ENCODE measurements at places on chromosomes 1 and 21.

GRCh38 chr1:7623842-7624241 lies 147.3 kb upstream of the VAMP3 start:
- DNase-seq: no peak

DNA sequence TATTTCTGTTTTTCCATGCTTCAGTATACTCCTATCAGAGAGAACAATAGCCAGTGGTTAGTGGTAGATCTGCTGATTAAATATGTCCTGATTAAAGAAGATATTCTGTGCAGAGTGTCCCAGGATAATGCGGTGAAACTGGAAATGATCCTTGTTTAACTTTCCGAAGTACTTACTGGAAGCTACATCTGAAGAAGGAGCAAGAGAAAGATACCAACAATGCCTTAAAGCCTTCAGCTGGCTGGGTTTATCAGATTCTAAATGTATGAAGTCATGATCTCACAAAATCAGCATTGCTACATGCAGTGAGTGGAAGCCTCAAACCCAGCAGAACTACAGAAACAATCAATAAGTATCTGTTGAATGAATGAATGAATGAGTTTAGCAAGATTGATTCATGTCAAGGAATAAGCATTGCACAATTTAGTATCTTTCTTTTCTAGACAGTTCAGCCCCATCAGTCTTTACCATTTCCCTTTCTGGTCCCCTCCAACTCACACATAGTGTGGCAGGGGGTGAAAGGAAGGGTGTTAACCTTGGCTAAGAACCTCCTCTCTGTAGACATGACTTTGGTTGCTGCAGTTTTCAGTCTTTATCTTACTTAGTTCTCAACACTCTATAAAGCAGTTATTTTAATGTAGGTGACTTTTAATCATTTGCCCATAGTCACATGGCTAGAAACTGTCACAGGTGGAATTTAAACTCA lies 24.7 kb upstream of the DNASE2B start:
- DNase-seq: no peak

DNA sequence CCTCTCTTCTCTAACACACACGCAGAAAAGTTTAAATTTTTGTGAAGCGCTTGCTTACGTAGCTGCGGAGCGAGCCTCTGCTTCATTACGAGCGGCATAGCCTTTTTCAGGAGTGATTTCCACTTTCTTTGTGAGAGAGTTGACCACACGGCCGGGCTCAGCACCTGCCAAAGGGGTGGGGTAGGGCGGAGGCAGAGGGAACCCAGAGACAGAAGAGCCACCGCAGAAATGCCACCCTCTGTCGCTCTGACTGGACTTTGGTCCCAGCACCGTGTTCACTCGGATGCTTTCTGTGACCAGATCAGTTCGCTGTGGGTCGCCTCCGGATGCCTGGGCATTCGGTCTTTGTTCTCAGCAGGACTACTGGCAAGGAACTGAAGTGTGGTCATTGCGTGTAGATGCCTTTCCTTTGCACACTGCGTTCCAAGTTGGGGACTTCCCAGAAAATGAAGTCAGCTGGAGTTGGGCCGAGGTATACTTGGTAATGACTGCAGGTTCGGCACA lies 883 bp downstream of the CHODL start:
- DNase-seq: no peak

- no peak for DNase-seq
These were observed 494.6 kb downstream of the NEGR1 start for GRCh38 chr1:71787699-71788098.

GRCh38 chr21:45517249-45518065 lies 24.8 kb downstream of the SLC19A1 start:
- no peak for DNase-seq

- no peak for DNase-seq
These were observed 280.8 kb downstream of the SPATA17 start for GRCh38 chr1:217911908-217912307.

- no peak for DNase-seq
These were observed 229.5 kb downstream of the TRABD2B start for GRCh38 chr1:47767741-47768100.

DNA sequence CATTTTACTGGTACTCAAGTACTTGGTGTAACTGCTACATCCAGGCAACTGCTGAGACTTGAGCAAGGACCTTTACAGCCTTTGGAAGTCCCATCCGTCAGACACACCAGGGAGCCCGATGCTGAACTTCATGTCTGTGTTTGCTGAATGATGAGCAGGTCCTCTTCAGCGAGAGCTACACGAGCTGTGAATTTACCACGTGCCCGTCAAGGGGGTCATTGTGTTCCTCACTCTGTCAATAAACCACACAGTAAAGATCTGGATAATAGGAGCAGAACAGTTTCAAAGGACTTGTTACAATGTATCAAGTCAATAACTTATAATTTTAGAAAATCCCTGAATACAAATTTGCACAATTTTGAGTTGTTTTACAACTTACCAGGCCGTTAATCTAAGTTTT lies 427.2 kb downstream of the KIF26B start:
- DNase-seq: no peak

- DNase-seq: peak; percentile 5
These were observed 16.0 kb downstream of the OR2T11 start for GRCh38 chr1:248618878-248619277.

GRCh38 chr1:63855942-63856341 lies 82.1 kb downstream of the ROR1 start:
- DNase-seq: no peak

DNA sequence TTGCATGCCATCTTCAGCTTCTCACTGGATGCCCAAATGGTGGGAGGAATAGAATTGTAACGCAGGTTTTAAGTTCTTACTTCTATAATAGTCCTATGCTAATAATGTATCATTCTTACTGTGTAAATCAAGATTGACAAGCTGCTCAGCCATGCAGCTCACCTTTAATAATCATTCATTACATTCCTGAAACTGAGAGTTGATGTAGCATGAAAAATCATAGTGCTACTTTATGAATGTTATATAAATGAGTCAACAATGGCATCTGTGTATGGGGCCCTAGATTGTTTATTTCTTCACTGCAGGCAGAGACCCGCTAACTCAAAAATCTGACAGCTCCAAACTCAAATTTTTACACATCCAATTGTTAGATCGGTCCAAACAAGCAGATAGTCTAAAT lies 34.4 kb downstream of the FH start:
- no peak for DNase-seq

GRCh38 chr21:37072274-37072987 lies 440 bp downstream of the PIGP start:
- peak; percentile 76 for DNase-seq

GRCh38 chr1:1141244-1141910 lies 25.5 kb upstream of the C1orf159 start:
- no peak for DNase-seq

DNA sequence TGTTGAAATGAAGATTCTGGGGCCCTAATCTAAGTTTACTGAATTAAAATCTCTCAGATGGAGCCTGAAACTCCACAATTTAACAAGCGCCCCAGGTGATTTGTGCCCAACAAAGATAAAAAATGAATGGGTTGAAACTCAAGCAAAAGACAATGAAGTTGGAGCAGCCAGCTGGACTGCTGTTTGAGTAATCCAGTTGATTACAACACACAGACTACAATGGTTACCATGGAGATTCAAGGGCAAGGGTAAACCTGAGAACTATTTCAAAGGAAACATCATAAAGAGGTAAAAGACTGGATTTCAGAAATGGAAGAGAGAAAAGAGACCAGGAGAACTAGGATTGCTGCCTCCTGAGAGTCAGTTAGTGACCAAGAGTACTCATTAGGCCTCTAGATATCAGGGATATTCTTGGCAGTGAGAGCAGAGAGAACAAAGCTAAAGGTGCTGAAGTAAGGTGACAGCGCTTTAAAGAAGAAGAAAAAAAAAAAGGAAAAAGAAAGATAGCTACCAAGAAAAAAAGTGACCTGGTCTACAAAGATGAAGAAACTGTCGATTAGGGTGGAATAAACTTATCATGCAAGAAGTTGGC lies 44.5 kb downstream of the LRRC53 start:
- DNase-seq: no peak

GRCh38 chr1:204219971-204220616 lies 6.3 kb upstream of the GOLT1A start:
- DNase-seq: no peak

- no peak for DNase-seq
These were observed 156.7 kb downstream of the PRDM16 start for GRCh38 chr1:3225661-3226060.

- no peak for DNase-seq
These were observed 6.2 kb downstream of the TNFRSF18 start for GRCh38 chr1:1199961-1200875.

DNA sequence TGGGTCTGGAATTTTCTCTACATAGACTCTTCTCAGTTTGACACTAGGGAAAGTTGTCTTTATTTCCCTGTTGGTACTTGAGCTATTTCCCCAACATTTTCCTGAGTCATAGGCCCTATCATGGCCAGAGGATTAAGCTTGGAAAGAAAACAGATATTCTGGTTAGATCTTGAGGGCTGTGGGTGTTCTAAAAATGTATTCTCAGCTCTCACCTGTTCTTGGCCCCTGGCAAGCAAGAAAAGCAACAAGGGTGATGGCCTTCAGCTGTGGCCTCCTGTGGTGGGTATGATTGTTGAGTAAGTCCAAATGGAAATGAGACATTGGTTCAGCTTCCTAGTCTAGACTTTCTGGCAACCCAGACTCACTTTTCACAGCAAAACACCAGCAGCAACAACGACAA lies 17.4 kb upstream of the LCE3A start:
- DNase-seq: no peak

GRCh38 chr1:145716641-145717345 lies 2.5 kb upstream of the CD160 start:
- no peak for DNase-seq

DNA sequence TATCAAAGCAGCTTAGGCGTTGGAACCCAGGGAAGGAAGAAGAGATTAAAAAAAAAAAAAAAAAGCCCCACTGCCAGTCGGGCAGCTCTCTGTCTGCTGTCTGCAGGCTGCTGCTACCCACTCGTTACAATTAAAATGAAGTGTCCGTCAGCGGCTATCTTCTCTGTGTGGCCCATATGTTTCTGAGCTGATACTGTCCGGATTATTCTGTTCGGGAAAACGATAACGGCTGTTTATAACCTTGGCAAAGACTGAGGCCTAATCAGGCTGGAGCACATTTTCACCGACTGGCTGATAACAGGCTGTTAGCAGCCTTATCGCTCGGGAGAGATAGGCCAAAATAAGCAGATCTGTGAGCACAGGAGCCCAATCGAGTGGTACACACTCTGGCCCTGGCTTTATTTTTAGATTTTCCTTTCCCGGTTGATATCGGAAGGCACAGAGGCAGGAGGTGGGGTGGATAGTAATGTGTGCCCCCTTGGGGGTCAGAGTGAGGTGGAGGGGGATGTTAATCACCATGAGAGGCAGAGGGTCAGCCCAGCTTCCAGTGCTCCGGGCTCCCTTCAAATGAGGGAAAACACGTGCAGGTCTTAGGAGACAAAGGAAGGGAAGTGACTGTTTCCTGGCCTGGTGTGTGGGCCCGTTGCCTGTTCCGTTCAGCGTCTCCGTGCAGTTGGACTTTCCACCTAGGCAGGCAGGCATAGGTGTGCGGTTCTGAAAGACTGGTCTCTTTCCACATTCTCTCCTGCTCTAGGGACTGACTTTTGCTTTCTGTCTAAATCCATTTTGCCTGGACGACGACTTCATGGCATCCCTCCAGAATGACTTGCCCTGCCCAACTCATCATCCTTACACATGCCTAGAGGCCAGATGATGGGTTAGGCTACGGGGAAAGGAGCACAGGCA lies 153.4 kb downstream of the PBX1 start:
- no peak for DNase-seq

DNA sequence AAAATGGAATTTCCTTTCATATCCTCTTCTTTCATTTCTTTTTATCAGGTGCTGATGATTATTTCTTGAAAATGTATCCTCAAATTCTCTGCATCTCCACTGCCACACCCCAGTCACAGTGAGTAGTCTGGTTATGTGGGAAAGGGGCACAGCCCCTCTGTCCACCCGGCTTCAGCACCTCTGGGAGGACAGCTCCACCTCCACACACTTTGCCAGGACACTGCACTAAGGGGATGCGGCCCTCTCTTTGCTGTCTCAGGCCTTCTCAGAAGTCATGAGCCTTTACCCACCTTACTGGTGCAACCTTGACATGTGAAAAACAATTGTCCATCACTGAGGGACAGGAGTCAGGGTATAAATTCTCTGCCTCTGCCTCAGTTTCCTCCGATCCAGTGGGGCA lies 433.1 kb downstream of the PCP4 start:
- DNase-seq: no peak

GRCh38 chr1:172354291-172355274 lies 65.9 kb upstream of the C1orf105 start:
- DNase-seq: no peak

DNA sequence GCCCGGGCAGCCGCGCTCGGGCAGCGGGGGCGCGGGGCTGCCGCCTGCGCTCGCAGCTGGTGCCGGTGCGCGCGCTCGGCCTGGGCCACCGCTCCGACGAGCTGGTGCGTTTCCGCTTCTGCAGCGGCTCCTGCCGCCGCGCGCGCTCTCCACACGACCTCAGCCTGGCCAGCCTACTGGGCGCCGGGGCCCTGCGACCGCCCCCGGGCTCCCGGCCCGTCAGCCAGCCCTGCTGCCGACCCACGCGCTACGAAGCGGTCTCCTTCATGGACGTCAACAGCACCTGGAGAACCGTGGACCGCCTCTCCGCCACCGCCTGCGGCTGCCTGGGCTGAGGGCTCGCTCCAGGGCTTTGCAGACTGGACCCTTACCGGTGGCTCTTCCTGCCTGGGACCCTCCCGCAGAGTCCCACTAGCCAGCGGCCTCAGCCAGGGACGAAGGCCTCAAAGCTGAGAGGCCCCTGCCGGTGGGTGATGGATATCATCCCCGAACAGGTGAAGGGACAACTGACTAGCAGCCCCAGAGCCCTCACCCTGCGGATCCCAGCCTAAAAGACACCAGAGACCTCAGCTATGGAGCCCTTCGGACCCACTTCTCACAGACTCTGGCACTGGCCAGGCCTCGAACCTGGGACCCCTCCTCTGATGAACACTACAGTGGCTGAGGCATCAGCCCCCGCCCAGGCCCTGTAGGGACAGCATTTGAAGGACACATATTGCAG lies 3.0 kb downstream of the ARTN start:
- peak; percentile 7 for DNase-seq

GRCh38 chr1:84969489-84970250 lies 27.2 kb downstream of the MCOLN2 start:
- no peak for DNase-seq

- DNase-seq: peak; percentile 59
These were observed at the start of gene ADAR for GRCh38 chr1:154607609-154608396. Gene ADAR (minus strand): TSS chr1:154608186. CDS start chr1:154608006, 180 bp downstream.

DNA sequence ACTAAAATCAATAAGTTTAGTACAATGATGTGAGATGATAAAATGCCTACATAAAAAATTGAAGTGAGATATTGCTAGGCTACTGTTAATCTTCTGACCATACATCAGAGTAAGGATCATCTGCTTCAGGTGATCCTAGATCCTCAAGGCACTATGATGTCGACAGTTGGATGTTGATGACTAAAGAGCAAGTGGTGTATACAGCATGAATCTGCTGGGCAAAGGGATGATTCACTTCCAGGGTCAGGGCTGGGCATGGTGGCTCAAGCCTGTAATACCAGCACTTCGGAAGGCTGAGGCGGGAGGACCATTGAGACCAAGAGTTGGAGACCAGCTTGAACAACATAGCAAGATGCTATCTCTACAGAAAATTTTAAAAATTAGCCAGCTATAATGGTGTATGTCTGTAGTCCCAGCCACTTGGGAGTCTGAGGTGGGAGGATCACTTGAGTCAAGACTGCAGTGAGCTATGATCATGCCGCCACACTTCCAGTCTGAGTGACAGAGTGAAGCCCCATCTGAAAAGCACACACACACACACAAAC lies 24.6 kb downstream of the NUF2 start:
- DNase-seq: no peak

- no peak for DNase-seq
These were observed 87.7 kb upstream of the COL6A1 start for GRCh38 chr21:45893740-45894449.
